GM06990 (cell line): ENCODE measurements at places on chromosomes 12 and 14.

GRCh38 chr12:50551866-50552265, 47.1 kb downstream of the DIP2B start:
- no peak for DNase-seq

- no peak for DNase-seq
Observed at GRCh38 chr12:65300679-65301349, 22.3 kb downstream of the MSRB3 start.

- no peak for DNase-seq
Observed at GRCh38 chr12:12759234-12759915, 26.1 kb upstream of the APOLD1 start.

- no peak for DNase-seq
Observed at GRCh38 chr14:26835979-26836570, 238.2 kb upstream of the NOVA1 start.

- DNase-seq, result no peak
Observed at GRCh38 chr14:101498526-101498860, 62.8 kb upstream of the DIO3 start.

- no peak for DNase-seq
Observed at GRCh38 chr12:63419154-63419553, 249.1 kb downstream of the DPY19L2 start.

DNA sequence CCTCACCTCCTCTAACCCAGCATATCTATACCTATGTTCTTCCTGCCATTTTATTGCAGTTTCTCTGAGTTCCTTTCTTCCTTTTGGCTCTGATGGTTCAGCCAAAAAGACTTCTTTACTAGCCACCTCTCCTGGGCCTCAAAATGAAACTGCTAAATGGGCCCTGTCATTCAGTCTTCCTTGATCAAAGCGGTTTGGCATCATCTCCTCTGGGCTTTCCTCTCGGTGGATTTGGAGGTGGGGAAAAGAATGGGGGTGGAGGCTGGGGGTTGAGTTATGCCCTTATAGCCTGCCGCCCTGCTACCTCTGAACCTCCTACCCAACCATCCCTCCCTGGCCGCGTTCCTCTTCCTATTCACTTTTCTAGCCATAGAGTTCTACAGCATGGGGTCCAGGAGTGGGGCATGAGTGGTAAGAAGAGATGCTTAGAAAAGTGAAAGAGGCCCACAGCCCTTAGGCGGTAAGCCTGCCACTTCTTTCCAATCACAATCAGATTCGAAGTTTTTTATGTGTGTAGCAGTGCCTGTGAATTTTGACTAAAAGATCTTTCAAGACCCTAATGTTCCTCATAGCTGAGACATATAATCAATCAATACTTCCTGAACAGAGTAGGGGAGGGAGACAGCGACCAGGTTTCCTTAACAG, 2.5 kb downstream of the AJUBA start:
- no peak for DNase-seq

DNA sequence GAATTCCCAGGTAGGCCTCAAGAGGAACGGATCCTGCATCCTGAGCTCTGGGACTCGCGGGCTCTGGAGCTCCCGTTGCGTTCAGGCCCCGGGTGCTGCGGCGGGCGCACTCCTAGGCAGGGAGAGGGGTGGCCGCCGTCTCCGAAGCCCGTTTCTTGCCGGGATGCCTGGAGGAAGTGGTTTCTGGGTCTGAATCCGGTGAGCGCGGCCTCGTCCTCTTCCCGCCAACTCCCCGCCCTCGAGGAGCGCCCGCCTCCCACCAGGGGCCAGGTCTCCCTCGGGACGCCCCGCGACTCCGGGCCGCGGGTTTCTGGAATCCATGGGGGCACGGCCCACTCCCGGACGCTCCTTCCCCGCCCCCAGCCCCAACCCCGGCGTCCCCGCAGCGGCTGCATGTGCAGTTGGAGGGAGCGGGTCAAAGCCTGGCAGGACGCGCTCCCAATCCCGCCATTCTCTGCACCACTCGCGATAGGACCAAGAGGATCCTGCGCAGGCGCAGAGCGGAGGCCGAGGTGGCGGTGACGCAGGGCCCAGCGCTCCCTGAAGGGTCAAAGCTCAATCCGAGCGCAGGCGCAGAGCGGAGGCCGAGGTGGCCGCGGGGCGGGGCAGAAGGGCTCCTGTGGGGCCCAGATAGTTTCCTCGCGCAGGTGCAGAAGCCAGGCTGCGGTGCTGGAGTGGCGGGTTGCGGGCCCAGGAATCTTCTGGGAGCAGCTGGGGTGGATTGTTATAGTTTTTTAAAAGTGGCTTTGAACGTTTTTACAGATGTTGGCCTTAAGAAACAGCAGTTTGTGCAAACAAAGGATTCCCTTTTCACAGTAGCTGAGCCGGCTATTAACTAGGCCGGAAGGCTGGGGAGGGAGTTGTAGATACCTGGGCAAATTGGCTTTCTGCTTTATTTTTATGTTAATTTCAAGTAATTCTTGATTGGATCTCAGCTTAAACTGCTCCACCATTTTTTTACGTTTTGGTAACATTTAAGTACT, 796.4 kb downstream of the AACS start:
- no peak for DNase-seq

GRCh38 chr12:92065639-92066038, 80.0 kb downstream of the BTG1 start:
- no peak for DNase-seq

- DNase-seq, result no peak
Observed at GRCh38 chr12:121218588-121219352, 8.8 kb downstream of the P2RX4 start.

DNA sequence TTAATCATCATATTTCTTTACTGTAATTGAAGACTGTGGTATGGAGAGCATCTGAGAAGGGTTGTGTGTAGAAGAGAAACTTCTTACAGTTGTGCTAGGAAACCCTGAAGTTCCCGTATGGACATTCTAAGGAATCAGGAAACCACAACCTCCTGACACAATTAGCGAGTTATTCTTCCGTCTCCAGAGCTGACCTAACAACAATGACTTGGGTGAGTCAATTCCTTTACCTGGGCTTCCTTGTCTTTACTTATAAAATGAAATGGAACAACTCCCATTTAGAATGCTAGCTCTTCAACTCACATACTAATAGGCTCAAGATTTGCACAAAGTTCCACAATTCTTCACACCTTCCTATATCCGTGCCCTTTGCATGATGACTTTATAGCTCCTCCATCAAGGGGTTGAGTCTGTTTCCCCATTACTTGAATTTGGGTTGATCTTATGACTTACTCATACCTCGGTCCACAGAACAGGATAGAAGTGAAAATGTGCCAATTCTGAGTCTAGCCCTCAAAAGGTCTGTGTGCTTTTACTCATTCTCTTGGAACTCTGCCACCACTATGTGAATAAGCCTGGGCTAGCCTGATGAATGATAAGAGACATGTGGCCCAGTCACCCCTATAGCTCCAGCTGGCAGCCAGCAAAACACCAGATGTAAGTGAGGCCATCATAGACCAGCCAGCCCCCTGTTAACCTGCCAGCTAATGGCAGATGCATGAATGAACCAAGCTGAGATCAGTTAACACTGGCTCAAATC, 459.4 kb downstream of the ETNK1 start:
- DNase-seq, result no peak

DNA sequence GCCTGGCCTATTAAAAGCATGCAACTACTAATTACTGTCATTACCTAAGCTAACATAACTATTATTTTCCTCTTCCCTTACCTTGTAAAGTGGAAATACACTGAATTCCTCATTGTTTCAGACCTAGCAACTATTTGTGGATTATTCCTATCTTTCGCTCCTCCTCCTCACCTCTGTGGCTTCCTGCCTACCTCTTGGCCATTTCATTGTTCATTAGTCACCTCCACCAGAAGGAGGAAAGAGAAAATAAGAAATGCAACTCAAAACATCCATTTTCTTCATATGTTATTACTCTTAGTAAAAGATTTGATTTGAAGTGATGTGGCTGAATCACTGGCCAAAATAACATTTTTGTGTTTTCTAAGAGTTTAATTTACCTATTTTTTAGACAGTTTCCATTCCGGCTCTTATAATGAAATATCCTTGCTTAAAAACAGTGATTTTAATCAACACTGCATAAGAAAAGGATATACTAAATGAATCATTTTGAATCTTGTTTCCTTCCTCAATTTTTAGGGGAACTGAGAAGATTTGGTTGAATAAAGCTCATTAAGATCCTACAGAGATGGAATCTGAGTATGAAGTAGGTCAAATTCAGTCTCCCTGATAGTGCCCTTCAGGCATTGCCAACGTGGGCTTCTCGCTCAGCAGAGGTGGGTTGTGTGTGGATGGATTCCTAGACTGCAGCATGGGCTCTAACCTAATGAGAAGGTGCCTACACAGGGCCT, 27.6 kb upstream of the ARHGAP5 start:
- peak; percentile 13 for DNase-seq

- no peak for DNase-seq
Observed at GRCh38 chr14:59376686-59377085, 88.5 kb downstream of the GPR135 start.

DNA sequence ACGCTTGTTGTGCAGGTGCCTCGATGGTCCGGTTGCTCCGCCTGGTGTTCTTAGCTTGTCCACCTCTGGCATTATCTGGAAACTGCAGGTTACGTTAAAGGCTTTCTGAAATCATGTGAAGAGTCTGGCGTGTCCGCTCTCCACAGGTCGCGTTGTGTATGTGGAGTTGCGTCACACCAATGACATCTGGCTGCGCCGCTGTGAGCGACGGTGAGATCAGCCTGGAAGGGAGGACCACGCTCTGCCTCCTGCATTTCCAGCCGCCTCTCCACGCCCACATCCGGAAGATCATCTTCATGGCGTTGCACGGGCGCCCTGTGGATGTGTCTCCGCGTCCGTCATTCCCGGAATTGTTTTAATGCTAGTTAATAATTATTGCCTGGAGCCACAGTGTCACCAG, 50.6 kb upstream of the GALNT9 start:
- DNase-seq, result no peak

DNA sequence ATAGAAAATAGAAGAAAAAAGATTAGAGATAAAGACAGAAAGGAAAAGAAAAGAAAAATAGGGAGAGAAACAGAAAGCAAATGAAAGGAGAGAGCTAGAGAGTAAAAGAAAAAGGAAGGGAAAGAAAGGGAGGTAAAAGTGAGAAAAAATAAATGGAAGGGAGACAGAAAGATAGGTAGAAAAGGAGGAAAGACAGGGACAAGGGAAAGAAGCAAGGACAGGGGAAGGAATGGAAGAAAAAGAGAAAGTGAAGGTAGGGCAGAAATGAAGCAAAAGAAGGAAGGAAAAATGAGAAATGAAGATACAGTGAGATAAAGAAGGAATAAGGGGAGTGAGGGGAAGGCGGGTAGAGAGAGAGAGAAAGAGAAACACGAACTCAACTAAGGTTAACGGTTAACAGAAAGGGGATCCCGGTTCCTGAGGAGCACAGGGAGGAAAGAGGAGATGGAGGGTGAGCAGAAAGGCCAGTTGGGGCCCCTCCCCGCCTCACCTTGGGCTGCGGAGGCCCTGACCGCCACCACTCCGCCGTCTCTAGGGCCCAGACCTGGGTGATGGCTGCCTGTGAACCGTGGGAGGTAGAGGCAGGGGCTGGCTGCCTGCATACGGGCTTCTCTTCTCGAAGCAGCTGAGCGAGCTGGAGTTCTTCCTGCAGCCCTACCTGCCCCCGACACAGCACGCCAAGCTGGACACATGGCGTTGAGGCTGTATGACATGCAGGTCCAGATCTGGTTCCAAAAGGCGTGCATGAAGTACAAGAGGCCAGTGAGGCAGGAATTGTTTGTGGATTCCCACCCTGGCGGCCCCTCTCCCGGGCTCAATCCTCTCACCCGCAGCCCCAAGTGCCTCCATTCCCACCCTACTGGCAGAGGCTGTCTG, 59.5 kb downstream of the SMUG1 start:
- DNase-seq, result no peak

GRCh38 chr14:97379091-97379531, 581.9 kb downstream of the VRK1 start:
- DNase-seq, result no peak

GRCh38 chr14:104315169-104315568, 176.8 kb downstream of the KIF26A start:
- no peak for DNase-seq

DNA sequence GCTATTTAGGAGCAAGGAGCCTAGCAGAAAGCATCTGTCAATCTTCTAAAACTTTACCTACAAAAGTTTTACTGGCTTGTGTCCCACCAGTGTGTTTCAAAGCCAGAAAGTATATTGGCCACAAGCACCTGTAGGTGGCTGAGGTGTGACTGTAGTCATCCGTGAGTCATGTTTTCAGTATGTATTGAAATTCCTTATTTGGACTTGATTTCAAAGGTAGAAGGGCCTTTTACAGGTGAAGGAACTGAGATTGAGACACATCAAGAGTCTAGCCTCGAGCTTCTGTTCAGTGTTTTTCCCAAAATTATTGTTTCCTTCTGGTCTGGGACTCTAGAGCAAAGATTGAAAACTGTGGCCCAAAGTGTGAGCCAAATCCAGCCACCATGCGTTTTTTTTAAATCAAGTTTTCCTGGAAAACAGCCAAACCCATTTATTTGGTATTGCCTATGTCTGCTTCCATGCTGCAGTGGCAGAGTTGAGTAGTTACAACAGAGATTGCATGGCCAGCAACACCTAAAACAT, 195.3 kb upstream of the BCL2L14 start:
- no peak for DNase-seq

- DNase-seq, result no peak
Observed at GRCh38 chr14:62557416-62557815, 487.8 kb downstream of the KCNH5 start.

DNA sequence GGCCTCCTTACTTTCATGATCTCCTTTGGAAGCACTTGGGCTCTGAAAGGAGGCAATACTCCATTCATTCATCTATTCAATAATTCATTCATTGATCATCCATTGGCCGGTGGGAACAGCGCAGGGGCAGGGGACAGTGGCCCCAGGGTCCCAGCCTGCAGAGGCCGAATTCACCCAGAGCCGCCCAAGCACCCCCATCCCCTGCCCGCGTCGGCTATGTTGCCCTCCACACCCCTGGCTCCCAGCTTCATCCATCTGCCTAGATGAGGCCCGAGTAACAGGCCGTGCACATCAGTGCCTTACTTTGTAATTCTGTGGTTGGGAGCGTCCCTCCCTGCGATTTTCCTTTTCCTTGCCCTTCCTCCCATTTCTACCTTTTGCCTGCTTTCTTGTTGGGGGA, 3.2 kb downstream of the AMN start:
- no peak for DNase-seq

GRCh38 chr12:9973949-9974348, 2.7 kb downstream of the CLEC12A start:
- no peak for DNase-seq

DNA sequence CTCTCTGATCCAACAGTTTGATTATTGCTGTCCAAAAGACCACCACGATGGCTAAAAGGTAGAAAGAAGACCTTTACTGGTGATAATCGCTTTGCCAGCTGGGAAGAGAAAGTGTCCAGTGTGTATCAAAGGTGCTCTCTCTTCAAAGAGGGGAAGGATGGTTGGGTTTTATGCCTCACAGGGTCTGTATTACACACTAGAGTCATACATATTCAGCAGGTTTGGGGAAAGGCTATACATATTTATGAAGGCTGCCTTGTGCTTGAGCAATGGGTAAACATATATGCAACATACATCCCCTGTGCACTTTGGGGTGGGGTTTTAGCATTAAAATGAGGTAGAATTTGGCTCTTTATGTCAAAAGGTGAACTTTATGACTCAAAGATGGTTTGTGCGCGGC, 18.2 kb downstream of the GPRC5D start:
- DNase-seq, result no peak
